ENCODE measurements at places on chromosomes 6 and 20. TPM values are rescaled to one million over a fixed set of nuclear protein-coding genes. Genes with fewer than 3 reads are reported as not detected.

Gene DEFB132
- not detected for total RNA-seq

Gene OTOR
- total RNA-seq: not detected

Gene STX11
- 16.1 TPM for total RNA-seq

Gene SRSF6
- 312 TPM for total RNA-seq

Gene ADGRF1
- total RNA-seq: not detected

Gene HIVEP1
- 76.3 TPM for total RNA-seq

Gene WFDC12
- total RNA-seq: not detected

Gene WFDC5
- total RNA-seq: not detected

Gene COX7A2
- total RNA-seq: 189 TPM

Gene PGM3
- 25.3 TPM for total RNA-seq

Gene LAMA4
- total RNA-seq: not detected

Gene HLA-A
- total RNA-seq: 1,767 TPM

Measured in CD4-positive, alpha-beta T cell (primary cell).